ENCODE measurements at places on chromosomes 3 and 15. TPM values are rescaled to one million over a fixed set of nuclear protein-coding genes. Genes with fewer than 3 reads are reported as not detected.

DNA sequence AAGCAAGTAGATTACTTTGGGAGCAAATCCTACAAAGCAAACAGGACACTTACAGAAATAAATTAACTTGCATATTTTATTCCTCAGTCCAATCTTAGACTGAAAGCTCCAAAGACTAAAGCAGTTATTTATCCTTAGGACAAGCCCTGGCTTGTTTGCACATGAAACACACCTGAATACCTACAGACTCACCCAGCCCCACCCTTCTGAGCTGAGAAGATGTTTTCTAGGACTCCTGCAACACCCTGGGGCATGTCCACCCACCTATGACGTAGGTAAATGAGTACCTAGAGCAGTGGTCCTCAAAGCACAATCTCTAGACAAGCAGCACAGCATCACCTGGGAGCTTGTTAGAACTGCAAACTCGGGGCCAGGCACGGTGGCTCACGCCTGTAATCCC lies 80.8 kb downstream of the ANXA2 start:
- no peak for DNase-seq

DNA sequence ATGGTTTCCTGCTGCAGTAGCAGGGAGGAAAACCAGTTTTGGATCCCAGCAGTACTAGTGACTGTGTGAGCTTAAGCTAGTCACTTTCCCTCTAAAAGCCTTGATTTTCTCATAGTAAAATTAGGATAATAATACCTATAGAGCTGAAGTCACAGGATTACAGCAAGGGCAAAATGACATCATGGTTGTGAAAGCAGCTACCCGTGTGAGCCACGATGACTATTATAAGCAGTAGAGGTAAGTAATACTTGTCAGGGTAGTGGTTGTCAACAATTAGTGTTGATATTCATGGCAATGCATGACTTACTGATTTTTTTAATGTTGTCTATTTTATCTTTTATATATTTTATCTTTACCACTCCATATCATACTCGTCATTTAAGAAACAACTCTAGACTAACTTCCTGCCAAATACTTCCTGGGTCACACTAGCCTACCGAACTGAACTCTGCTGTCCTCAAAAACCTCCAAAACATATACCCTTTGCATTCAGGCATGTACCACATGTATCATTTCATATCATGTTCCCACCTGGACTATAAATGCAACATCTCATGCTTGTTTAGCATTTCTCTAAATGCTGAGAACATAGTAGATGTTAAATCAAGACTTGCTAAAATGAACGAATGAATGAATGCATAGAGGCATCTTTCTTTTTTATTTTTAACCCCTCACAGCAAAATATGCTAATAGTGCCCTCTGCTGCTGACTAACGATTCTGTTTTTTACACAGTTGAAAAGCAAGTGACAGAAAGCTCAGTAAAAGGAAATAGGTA lies 172.6 kb downstream of the P3H2 start:
- DNase-seq: no peak

Gene ADCY5
- total RNA-seq: 84.4 TPM

DNA sequence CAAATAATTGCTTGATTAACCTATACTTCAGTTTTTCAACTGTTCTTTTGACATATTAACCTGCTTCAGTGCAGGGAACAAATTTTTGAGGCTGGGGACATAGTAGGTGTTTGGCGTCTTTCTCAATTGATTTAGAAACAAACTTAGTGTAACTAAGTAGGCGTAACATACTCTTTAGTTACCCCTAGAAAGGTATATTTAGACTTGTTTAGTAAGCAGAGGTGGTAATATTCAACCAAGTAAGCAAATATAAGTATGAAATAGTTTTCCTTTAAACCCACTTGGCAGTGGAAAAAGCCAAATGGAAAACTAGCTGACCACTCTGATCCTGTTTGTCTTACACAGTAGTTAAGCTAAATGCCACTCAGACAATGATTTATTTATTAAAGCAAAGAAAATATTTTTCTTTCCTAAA lies 113.2 kb downstream of the MBNL1 start:
- DNase-seq: no peak

Gene ZKSCAN7
- total RNA-seq: 2.7 TPM

GRCh38 chr3:66302288-66302687 lies 81.5 kb downstream of the SLC25A26 start:
- DNase-seq: no peak
